Thyroid gland (tissue), 4 donors: ENCODE measurements at places on chromosomes 1 and 21. TPM values are rescaled to one million over a fixed set of nuclear protein-coding genes. Genes with fewer than 3 reads are reported as not detected.

- DNase-seq, result no peak
- no peaks in the 10 kb centered on the region for H3K36me3 ChIP-seq
- no peak overlapping the region for H3K4me3 ChIP-seq
- H3K27me3 ChIP-seq, result no peaks in the 10 kb centered on the region
Measured at GRCh38 chr1:222557148-222557547, 9.2 kb upstream of the HHIPL2 start.

DNA sequence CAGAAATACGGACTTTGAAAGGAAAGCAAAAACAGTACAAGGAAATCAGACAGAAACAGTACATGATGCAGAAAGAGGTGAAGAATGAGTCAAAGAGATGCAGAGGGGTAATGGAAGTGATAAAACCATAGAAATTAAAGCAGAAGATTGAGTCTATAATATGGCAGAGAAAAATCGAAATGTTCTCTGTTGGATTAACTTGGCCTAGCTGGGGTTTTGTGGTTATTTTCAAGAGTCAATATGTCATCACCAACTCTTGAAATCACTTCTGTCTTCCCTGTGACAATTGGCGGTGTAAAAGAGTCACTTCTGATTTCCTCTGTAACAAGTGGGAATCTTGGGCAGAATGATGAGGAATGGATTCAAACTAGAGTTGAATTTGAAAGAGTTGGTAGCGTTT, 7.4 kb downstream of the YTHDF2 start:
- no peak overlapping the region for H3K4me3 ChIP-seq
- no peaks in the 10 kb centered on the region for H3K27me3 ChIP-seq
- DNase-seq, result no peak
- no peak overlapping the region for H3K27ac ChIP-seq
- peaks cover 34% of the 10 kb centered on the region for H3K36me3 ChIP-seq
- peaks cover 43% of the 10 kb centered on the region for H3K4me1 ChIP-seq

- peaks cover 9% of the 10 kb centered on the region for H3K4me1 ChIP-seq
- H3K4me3 ChIP-seq, result no peak overlapping the region
- no peak for DNase-seq
- H3K27me3 ChIP-seq, result no peaks in the 10 kb centered on the region
- no peak overlapping the region for H3K27ac ChIP-seq
- H3K36me3 ChIP-seq, result no peaks in the 10 kb centered on the region
Measured at GRCh38 chr21:28899744-28900143, 92.9 kb downstream of the LTN1 start.

GRCh38 chr1:167792188-167792565, 70.4 kb downstream of the MPZL1 start:
- no peak overlapping the region for H3K27ac ChIP-seq
- DNase-seq, result no peak
- H3K4me3 ChIP-seq, result no peak overlapping the region
- peaks cover 8% of the 10 kb centered on the region for H3K36me3 ChIP-seq
- no peaks in the 10 kb centered on the region for H3K27me3 ChIP-seq

DNA sequence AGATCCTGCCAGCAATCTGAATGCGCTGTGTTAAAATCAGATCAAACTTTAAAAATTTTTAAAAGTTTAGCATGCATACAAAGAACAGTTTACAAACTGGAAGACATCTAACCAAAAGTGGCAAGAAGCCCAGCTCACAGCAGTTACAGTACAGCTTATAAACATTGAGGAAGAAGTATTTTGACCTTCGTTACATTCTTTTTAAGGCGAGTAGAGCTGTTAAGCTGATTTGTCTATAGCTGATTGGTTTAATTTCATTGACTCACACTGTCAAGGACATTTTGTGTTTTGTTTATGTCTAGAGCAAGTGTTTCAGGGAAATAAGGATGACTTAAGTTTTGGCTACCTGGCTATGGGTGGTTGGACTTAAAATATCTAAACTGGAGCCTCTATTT, 3.0 kb upstream of the PGM1 start:
- no peak for DNase-seq
- no peak overlapping the region for H3K4me3 ChIP-seq
- no peak overlapping the region for H3K27ac ChIP-seq

- H3K36me3 ChIP-seq, result no peaks in the 10 kb centered on the region
- no peaks in the 10 kb centered on the region for H3K27me3 ChIP-seq
- no peak overlapping the region for H3K4me3 ChIP-seq
- H3K27ac ChIP-seq, result no peak overlapping the region
Measured at GRCh38 chr1:33501309-33501708, 28.9 kb downstream of the ZSCAN20 start.

GRCh38 chr21:30072496-30072895, 94.1 kb downstream of the CLDN17 start:
- no peak for DNase-seq
- H3K27me3 ChIP-seq, result no peaks in the 10 kb centered on the region
- no peaks in the 10 kb centered on the region for H3K4me1 ChIP-seq
- no peaks in the 10 kb centered on the region for H3K36me3 ChIP-seq

DNA sequence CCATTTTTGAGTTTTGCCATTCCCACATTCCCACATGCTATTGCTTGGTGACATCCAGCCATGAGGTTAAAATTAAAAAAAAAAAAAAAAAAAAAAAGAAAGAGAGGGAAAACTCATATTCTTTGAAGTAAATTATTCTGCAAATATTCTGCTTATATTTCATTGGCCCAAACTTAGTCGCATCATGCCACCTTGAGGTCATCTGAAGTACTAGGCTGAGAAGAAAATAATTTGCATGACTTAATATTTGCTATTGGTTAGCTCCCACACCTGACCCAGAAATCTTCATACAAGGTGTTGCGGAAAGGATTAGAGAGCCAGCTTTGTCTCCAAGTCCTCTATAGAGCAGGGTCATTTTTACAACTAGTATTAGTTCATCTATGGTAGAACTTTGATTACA, 2206.0 kb downstream of the MRPL39 start:
- H3K27me3 ChIP-seq, result no peaks in the 10 kb centered on the region
- DNase-seq, result no peak
- no peak overlapping the region for H3K4me3 ChIP-seq
- no peaks in the 10 kb centered on the region for H3K36me3 ChIP-seq

GRCh38 chr1:150295476-150295875, 1.8 kb downstream of the MRPS21 start:
- peaks cover 17% of the 10 kb centered on the region for H3K4me1 ChIP-seq
- H3K4me3 ChIP-seq, result no peak overlapping the region
- H3K27me3 ChIP-seq, result no peaks in the 10 kb centered on the region
- no peak overlapping the region for H3K27ac ChIP-seq
- no peak for DNase-seq

GRCh38 chr1:85199667-85200462, 951 bp downstream of the SYDE2 start:
- no peaks in the 10 kb centered on the region for H3K36me3 ChIP-seq
- peak; percentile 41 for DNase-seq
- H3K27ac ChIP-seq, result peak overlapping the region; percentile 95
- H3K4me3 ChIP-seq, result peak overlapping the region; percentile 65

DNA sequence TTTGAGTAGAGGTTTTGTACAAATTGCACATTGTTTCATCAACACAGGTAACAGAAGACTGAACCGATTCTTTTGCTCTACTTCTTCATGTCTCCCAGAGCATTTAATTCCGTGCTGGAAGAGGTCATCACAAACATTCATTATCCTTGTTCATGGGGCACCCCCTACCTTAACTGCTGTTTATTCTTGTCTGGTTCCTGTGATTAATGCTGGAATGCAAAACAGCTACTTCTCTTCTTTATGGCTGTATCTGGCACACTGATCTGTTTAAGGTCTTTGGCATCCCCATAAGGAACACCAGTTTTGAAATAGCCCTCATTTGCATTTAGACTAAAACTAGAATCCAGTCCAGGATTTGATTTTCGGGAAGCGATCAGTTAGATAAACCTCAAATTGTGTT, 42.2 kb downstream of the NTNG1 start:
- no peak for DNase-seq
- no peak overlapping the region for H3K27ac ChIP-seq
- H3K4me3 ChIP-seq, result no peak overlapping the region

DNA sequence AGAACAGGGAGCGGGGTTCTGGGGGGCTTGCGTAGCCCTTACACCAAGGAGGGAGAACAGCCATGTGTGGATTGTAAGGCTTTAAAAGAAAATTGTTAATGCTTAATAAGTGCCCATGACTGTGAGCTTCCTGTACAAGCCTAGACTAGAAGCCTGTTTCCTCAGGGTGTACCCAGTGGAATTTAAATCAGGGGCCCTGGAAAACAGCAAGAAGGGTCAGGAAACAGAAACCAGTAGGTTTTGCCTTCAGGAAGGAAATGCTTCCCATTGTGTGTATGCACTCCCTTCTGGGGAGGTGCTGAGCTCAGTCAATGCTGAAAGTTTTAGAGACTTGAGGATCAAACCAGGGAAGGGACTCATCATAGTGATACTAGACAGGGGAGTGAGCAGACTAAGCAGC, 12.7 kb downstream of the UTP11 start:
- no peaks in the 10 kb centered on the region for H3K27me3 ChIP-seq
- no peak for DNase-seq
- H3K4me3 ChIP-seq, result no peak overlapping the region
- peaks cover 52% of the 10 kb centered on the region for H3K36me3 ChIP-seq

- no peaks in the 10 kb centered on the region for H3K27me3 ChIP-seq
- peaks cover 13% of the 10 kb centered on the region for H3K4me1 ChIP-seq
- no peak for DNase-seq
- no peak overlapping the region for H3K4me3 ChIP-seq
Measured at GRCh38 chr21:42640486-42640885, 12.9 kb upstream of the PDE9A start.

DNA sequence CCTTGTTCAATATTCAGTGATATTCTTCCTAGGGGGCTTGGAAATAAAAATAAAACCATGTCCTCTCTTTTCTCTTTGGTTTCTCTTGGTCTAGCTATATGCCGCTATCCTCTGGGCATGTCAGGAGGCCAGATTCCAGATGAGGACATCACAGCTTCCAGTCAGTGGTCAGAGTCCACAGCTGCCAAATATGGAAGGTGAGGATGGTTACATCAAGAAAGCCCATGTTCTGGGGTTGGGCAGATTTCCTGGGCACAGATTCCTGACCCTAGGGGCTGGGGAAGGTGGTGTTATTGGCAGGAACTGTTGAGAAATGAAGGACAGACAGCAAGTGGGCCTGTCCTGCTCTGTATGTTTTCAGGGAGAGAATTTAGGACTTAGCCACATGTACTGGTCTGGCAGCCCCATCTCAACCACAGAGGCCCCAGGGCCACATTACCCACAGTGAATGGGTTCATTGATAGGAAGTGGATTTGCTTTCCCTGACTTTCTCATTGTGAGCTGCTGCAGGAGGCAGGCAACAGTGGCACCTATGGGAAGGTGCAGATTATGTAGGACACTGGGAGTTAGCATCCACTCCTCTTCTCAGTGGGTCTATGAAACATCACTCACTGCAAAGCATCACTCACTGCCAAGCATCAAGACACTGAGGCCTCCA, 37.4 kb upstream of the HSD17B7 start:
- H3K27ac ChIP-seq, result no peak overlapping the region
- H3K36me3 ChIP-seq, result no peaks in the 10 kb centered on the region
- DNase-seq, result no peak
- no peak overlapping the region for H3K4me3 ChIP-seq

DNA sequence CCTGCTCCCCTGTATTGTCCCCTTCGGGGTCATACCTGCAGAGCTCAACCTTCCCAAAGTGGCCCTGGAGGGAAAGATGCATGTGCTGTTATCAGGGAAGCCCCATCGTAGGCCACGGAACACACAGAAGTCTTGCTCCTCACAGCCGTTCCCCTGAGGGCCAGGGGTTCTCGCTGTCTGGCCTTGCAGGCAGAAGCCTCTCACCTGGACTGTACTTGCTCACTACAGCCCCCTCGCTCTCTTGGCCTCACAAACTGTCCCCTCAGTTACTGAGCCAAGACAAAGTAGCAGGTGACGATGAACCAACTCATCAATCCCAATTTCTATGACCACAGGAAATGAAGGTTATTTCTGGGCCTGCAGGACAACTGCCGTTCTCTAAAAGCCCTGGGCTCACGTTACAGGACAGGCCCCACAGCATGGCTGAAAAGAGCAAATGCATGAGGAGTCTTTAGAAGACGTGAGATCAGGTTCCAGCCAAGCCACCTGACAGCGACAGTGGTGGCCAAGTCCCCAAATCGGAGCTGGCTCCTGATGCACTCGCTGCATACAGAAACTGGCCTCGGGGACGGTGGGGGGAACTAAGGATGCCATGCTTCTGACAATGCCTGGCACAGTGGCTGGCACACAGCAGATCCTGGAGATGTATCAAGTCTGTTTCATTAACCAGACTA, 95.0 kb downstream of the RAVER2 start:
- H3K4me3 ChIP-seq, result no peak overlapping the region
- no peak for DNase-seq
- H3K27ac ChIP-seq, result no peak overlapping the region
- H3K4me1 ChIP-seq, result no peaks in the 10 kb centered on the region
- peaks cover 49% of the 10 kb centered on the region for H3K36me3 ChIP-seq

- H3K4me3 ChIP-seq, result no peak overlapping the region
- DNase-seq, result peak; percentile 69
- no peaks in the 10 kb centered on the region for H3K4me1 ChIP-seq
- H3K36me3 ChIP-seq, result no peaks in the 10 kb centered on the region
- H3K27me3 ChIP-seq, result no peaks in the 10 kb centered on the region
Measured at GRCh38 chr1:210407207-210407886, 78.6 kb downstream of the HHAT start.

DNA sequence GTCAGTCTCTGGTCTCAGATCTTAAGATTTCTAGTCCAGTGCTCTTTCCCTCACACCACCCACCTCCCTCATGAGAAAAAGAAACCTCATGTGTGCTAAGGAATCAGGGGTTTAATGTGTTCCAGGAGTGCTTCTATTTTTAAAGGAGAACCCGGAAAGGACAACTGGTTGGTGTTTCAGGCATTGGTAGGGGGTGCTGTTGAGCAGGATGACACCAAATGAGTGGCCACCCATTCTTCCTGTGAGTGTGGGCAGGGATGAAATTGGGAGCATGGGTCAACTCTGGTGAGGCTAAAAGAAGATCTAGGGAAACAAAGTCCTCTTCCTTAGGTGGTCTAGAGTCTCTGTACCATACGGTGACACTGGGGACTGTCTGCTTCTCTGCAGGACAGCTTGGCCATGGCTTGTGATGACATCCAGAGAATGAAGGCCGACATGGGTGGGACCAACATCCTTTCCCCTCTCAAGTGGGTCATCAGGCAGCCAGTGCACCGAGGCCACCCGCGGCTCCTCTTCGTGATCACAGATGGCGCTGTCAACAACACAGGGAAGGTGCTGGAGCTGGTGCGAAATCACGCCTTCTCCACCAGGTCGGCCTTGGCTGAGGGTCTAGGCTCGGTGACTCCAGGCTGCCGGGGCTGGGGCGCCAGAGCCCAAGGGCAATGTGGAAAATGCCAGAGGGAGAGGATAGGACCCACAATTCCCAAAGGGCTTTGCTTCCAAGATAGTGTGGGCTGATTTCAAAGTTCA, 39.3 kb downstream of the VWA5B1 start:
- H3K4me1 ChIP-seq, result peaks cover 3% of the 10 kb centered on the region
- no peaks in the 10 kb centered on the region for H3K36me3 ChIP-seq
- H3K27me3 ChIP-seq, result no peaks in the 10 kb centered on the region
- no peak overlapping the region for H3K27ac ChIP-seq
- no peak for DNase-seq

GRCh38 chr1:231045286-231045685, 5.2 kb upstream of the FAM89A start:
- no peak overlapping the region for H3K4me3 ChIP-seq
- H3K27ac ChIP-seq, result no peak overlapping the region
- peaks cover 10% of the 10 kb centered on the region for H3K4me1 ChIP-seq

GRCh38 chr1:231139125-231139649, 22.7 kb upstream of the TRIM67 start:
- H3K4me1 ChIP-seq, result no peaks in the 10 kb centered on the region

Gene KCNA2
- 3.8 TPM for total RNA-seq

Gene USP25
- total RNA-seq, result 67.4 TPM

Gene PATJ
- total RNA-seq, result 94.7 TPM

Gene RNU1-1
- total RNA-seq, result under 0.01 TPM

Gene OR2L5
- not detected for total RNA-seq

Gene CRNN
- not detected for total RNA-seq
